ENCODE measurements at places on chromosomes 3 and 15.

GRCh38 chr3:65343736-65344135 is 655.9 kb upstream of the ADAMTS9 start:
- no peak for DNase-seq

DNA sequence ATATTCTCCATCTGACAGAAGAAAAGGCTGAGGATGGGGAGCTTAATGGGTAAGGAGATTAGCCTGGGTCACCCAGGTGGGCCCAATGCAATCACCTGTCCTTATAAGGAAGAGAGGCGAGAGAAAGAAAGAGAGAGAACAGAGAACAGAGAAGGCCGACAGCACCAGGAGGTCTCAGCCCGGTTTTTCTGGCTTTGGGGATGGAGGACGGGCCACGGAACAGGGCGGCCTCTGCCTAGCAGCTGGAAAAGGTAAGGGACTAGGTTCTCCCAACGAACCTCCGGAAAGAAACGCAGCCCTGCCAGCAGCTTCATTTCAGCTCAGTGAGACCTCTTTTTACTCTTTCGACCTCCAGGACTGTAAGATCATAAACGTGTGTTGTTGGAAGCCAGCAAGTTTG is 196.0 kb upstream of the LYSMD4 start:
- DNase-seq: no peak

DNA sequence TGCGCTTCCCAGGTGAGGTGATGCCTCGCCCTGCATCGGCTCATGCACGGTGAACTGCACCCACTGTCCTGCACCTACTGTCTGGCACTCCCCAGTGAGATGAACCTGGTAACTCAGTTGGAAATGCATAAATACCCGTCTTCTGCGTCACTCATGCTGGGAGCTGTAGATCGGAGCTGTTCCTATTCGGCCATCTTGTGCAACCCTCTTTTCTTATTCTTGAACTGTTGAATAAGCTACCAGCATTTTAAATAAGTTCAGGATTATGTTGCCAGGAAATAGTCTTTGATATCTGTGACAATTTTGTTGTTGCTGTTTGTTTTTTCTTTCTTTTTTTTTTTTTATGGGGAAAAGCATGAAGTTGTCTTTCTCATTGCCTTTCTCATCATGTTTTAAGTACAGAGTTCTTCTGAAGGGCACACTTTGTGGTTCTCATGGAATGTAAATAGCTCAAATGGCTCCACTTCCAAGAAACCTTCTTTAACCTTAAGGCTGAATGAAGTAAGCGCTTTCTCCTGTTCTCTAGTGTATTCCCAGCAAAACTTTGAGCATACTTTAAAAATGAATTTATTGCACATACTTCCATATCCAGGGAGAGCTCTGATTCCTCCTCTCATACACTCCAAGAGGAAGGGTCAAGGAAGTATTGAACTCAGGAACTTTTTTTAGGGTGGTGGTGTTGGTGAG is 468.0 kb upstream of the TBL1XR1 start:
- DNase-seq: no peak

- DNase-seq: no peak
Observed at GRCh38 chr15:25368850-25369249, 70.0 kb downstream of the UBE3A start.

DNA sequence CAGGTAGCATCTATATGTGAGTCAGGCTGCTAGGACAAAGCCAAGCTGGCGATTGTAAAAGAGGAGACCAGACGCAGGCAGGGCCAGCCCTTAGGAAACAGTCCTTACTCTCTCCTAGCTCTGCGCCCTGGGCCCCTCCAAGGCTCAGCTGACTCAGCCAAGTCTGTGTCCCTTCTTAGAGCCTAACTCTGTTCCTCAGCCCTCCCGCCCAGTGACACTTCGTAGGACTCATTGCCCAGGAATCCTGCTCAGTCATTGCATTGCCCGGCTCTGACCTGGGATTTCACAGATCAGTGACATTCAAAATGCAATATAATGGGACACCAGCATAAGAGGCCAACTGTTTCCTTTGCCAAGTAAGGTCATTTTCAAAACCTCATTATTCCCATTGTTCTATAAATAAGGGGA is 244.2 kb downstream of the TLE3 start:
- DNase-seq: no peak

- DNase-seq: no peak
Observed at GRCh38 chr3:78562328-78562727, 1205.5 kb downstream of the ROBO1 start.

DNA sequence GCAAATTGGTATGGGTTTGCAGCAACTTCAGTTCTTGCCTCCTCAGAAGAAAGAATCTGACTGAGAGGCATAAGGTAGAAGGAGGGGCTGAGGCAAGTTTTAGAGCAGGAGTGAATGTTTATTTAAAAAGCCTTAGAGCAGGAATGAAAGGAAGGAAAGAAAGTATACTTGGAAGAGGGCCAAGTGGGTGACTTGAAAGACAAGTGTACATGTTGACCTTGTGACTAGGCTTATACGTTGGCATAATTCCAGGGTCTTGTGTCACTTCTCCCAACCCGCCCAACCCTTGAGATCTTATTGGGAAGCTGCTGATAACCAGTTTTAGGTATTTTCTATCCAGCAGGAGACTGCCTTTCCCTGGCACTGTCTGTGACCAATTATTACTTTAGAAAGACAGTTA is 436.9 kb upstream of the ZNF717 start:
- no peak for DNase-seq

DNA sequence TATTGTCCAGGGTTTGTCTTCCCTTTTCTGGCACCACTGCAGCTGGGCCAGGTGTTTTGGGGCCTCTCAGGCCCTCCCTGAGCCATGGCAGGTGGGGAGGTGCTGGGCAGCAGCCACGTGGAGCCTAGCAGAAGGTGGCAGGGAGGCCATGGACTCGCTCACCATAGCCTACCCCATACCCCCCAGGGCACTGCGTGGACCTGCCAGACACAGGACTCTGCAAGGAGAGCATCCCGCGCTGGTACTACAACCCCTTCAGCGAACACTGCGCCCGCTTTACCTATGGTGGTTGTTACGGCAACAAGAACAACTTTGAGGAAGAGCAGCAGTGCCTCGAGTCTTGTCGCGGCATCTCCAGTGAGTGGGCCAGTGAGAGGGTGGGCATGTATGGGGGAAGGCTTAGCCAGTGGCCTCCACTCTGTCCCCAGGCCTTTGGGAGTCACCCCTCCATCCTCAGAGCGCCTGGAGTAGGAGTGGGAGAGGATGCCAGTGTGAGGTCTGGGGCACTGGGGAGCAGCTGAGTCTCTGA is 11.9 kb downstream of the SPINT1 start:
- no peak for DNase-seq

GRCh38 chr15:82130248-82130647 is 84.4 kb upstream of the MEX3B start:
- DNase-seq: no peak

Data from CD4-positive, alpha-beta T cell treated with Interleukin-1 beta for 1 hour (primary cell).